NCI-H2081 treated with DMSO at 0.1 percent for 48 hours (cell line): ENCODE measurements at places on chromosomes 16 and 17.

DNA sequence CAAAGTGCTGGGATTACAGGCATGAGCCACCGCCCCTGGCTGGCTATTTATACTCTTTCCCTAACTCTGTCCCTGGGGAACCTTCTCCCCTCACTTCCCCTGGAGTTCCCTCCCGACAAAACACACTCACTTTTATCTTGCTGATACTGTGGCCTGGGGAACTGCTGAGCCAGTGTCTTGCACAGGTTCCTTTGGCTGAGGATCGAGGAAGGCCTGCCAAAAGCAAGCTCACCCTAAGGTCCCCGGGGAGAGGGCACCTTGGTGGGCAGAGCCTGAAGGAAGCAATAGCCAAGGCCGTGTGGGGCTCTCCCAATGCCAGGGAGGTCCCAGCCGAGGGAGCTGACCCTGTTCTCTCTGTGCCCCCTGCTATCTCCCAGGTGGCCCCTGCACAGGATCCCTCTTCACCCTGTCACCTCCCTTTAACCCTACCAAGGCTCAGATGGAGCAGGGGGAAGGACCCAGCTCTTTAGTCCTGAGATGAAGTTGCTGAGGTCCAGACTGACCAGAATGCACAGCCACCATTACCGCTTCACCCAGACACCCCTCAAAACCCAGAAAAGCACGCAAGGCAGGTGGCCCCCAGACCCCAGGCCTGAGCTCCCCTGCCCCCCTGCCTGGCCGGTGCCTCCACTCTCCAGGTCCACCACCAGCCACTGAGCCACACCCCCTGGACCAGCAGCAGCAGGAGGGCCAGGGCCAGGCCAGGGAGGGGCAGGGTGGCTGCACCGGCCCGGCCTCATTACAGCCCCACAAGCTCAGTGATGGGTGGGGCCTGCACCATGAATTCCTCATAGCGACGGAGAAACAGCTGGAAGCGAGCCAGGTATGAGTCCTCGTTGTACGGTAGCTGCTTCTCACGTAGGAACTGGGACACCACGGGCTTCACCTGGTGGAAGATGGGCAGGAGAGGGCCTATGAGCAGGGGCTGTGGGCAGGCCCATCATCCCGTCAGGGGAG lies 5.1 kb upstream of the FDXR start:
- no peak for DNase-seq

- no peak for DNase-seq
These were observed 6.8 kb upstream of the CYB5B start for GRCh38 chr16:69417520-69418199.

DNA sequence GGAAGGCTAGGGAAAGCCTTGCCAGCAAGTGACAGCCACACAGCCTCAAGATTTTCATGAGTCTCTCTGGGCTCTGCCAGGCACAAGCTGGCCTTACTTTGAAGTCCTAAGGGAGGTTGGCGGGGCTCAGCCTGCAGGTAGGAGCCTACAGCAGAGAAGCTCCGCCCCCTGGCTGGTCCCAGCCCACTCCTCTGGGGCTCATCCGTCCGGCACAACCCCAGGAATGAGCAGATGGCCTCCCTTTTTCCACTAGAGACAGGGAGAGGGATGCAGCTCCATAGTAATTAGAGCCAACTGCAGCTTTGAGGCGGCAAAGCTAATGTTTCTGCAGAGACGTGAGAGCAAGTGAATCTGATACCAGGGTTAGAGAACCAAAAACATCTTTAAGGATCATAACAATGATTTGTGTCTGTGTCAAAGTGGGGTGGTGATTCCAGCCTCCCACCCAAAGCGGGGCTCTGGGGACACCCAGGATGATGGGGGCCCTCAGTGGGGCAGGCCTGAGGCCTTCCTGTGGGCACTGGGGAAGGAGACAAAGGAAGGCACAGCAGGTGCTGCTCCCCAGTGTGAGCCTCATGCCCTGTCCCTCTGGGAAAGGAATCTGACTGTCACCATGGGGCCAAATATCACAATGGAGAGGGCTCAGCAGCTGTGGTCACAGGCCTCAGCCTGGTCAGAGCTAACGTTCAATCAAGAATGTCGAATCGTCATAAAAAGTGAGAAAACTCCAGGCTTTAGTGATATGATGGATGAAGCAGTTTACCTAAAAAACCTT lies 61.5 kb downstream of the RBFOX3 start:
- DNase-seq: no peak

- DNase-seq: no peak
These were observed 9.2 kb downstream of the SLC38A10 start for GRCh38 chr17:81285894-81286293.

GRCh38 chr17:72560303-72561247 lies 439.8 kb downstream of the SOX9 start:
- peak; percentile 45 for DNase-seq

DNA sequence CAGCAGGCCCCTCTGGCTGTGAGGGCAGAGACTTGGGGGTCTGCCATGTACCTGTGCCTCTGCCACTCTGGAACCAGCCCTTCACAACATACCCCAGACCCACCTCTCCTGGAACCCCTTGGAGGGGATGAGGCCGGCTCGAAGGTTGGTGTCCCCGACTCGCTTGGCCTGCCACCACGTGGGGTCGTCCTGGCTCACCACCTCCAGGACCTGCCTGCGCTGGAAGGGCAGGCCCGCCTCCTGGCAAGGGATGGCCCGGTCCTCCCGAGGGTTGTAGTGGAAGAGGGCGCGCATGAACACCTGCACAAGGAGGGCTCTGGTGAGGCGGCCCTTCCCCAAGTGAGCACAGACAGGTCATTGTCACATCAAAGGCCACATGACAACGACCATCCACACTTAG lies 12.2 kb downstream of the MPP3 start:
- DNase-seq: no peak
